Prostate gland (tissue), 2 donors: ENCODE measurements at places on chromosomes 1 and 21. TPM values are rescaled to one million over a fixed set of nuclear protein-coding genes. Genes with fewer than 3 reads are reported as not detected.

GRCh38 chr1:84353695-84354094 is 44.6 kb upstream of the DNASE2B start:
- no peak for DNase-seq

DNA sequence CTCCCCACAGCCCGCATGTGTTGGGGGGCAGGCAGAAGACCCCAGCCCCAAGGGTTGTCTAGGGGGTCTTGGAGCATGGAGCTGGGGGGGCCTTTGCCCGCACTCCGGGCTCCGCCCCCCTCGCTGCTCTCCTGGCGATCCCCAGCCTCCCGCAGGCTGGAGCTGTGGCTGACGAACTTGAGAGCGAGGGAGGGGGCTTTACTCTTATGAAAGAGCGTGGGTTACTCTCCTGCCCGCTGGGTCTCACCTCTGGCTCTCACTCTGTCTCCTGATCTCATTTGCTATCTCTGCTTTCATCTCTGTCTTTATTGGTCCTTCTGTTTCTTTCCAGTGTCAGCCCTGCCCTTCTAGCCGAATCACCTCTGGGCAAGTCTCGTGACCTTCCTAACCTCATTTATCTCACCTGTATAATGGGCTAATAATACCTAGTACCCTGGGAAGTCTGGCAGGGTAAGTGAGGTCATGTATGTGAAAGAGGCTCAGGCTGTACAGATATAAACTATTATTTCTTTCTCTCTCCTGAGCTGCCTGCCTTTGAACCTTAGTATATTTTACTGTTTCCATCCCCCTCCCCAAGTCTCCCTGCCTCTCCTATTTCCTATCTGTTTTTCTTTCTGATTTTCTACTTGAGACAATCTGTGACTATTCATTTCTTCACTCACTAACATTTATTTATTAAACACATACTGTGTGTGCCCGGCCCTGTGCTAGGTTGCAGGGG is 731 bp downstream of the EFNA4 start:
- no peak for DNase-seq

- DNase-seq: no peak
These were observed 112.8 kb downstream of the DNAH14 start for GRCh38 chr1:225042263-225042662.

DNA sequence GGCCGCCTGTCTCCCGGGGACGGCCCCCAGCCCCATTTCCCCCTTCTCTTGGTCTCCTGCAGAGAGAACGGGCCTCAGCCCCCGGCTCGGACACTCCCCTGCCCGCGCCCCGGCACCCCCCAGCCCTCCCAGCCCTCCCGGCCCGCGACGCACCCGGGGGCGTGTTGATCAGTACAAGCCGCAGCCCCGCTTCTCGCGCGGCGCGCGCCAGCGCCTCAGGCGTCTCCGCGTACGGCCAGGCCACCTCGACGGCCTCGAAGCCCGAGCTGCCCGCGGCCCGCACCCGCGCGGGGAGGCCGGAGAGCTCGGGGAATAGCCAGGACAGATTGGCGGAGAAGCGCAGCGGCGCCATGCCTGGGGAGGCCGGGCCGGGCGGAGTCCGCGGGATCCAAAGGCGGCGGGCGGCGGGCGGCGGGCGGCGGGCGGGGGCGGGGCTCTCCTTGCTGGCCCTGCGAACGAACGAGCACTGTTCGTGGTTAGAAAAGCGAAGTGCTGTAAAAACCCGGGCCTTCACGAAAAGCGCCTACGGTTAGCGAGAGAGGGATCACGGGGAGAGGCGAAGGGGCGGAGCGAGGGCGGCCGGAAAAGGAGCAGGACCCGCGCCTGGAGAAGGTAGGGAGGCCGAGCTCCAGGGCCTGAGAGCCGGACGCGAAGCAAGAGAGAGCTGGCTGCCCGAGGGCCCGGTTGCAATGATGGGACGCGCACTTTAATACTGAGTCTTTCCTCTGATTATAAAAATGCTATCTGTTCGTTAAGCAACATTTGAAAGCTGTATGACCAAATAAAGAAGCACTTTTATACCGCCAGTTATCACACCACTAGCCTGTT is at the start of gene HYI:
Gene HYI, minus strand, starts transcription at position 490 of the 828 bp plus-strand sequence. Its CDS starts 138 bp downstream, at position 352.
- DNase-seq: peak; percentile 81

GRCh38 chr1:73066866-73067265 is 784.5 kb upstream of the NEGR1 start:
- no peak for DNase-seq

- DNase-seq: no peak
These were observed 460.1 kb upstream of the RUNX1 start for GRCh38 chr21:35509001-35509704.

- peak; percentile 19 for DNase-seq
These were observed 107.9 kb downstream of the USP25 start for GRCh38 chr21:15837645-15838044.

DNA sequence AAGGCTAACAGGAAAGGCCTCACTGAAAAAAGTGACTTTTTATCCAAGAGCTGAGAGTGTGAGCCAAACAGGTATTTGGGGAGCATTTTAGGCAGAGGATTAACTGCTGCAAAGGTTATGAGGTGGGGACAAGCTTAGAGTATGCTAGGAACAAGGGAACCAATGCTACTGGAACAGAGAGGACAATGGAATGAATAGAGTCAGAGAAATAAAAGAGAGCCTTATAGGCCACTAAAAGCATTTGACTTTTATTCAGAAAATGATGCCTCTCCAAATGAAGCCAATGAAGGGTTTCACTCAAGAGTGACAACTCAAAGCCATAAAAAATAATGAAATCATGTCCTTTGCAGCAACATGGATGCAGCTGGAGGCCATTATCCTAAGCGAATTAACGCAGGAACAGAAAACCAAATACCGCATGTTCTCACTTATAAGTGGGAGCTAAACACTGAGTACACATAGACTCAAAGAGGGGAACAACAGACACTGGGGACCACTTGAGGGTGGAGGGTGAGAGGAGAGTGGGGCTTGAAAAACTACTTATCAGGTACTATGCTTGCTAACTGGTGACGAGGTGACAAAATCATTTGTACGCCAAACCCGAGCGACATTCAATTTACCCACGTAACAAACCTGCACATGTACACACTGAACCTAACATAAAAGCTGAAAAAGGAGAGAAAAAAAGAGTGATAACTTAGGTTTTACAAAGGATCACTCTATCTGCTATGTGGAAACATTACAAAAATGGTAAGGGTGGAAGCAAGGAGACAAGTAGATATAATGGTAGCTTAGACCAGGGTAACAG is 11.1 kb downstream of the PTP4A2 start:
- no peak for DNase-seq

- no peak for DNase-seq
These were observed 189.9 kb downstream of the APP start for GRCh38 chr21:25980710-25981109.

DNA sequence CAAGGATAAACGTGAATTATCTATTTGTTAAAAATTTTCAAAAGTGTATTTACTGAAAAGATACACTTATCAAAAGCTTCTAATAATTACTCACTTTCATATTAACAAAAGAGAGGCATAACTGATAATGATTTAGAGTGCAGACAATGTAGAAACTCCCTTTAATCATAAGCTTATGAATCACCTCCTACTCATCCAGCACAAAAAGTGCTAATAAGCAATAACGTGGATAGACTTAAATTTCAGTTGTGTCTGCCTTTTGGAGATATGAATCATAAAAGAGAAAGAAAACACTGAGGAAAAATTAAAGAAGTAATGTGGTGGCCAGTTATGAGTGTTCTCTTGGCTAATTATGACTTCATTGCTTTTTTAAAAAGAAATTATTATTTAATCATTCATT is 827.6 kb upstream of the B3GALT2 start:
- DNase-seq: no peak

DNA sequence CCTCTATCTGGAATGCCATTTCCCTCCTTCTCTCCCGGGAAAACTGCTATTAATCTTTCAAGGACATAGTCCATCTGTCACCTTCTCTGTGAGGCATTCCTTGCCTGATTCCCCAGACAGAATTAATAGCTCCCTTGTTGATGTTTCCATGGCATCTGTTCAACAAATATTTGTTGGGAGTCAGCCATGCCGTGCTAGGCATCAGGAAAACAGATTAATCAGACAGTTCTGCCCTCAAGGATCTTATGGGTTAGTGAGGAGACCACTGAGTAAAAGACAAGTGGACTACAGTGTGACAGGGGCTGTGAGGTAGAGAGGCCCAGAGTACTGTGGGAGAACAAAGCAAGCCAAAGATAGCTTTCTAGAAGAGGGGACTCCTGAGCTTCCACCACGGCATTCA is 11.4 kb upstream of the MAGOH start:
- no peak for DNase-seq

GRCh38 chr1:112711041-112711440 is 4.1 kb downstream of the PPM1J start:
- no peak for DNase-seq

The CYP4A22 gene
- not detected for total RNA-seq

The RGS8 gene
- 1.5 TPM for total RNA-seq

The ECM1 gene
- total RNA-seq: 4.7 TPM

The LGR6 gene
- total RNA-seq: 8.0 TPM

The F13B gene
- total RNA-seq: not detected

The CD247 gene
- 0.96 TPM for total RNA-seq
